ENCODE measurements at places on chromosomes 4 and X.
A peak's percentile ranks its signal among the peaks of the same experiment; 100 is the strongest.

DNA sequence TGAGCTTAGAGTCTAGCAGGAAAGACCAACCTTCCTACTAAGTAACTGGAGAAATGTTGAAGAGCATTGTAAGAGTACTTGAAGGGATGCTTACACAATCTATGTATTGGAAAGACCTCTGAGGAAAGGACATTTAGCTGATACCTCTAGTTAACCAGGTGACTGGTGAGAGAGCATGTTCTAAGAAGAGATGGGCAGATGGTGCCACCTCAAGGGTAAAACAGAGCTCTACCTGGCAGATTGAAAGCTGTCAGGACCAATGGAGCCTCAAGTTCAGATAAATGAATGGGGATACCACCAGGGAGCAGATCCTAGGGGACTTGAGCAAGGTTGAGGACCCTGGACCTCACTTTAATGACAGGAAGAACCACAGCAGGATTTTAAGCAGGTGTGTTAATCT lies 196.4 kb downstream of the QDPR start:
- no peak for DNase-seq
- no peaks in the 10 kb centered on the region for H3K36me3 ChIP-seq
- no peaks in the 10 kb centered on the region for H3K4me1 ChIP-seq
- no peak overlapping the region for H3K27ac ChIP-seq
- peaks cover 4% of the 10 kb centered on the region for H3K27me3 ChIP-seq
- no peak overlapping the region for H3K4me3 ChIP-seq

- no peak for DNase-seq
- H3K27ac ChIP-seq, result no peak overlapping the region
- H3K4me3 ChIP-seq, result no peak overlapping the region
- peaks cover 25% of the 10 kb centered on the region for H3K27me3 ChIP-seq
- H3K36me3 ChIP-seq, result no peaks in the 10 kb centered on the region
- H3K4me1 ChIP-seq, result no peaks in the 10 kb centered on the region
Observed at GRCh38 chr4:184978211-184978610, 40.1 kb upstream of the HELT start.

GRCh38 chr4:114472269-114473032 lies 126.2 kb upstream of the UGT8 start:
- DNase-seq, result no peak
- H3K4me1 ChIP-seq, result no peaks in the 10 kb centered on the region
- no peak overlapping the region for H3K27ac ChIP-seq
- no peaks in the 10 kb centered on the region for H3K36me3 ChIP-seq
- H3K4me3 ChIP-seq, result no peak overlapping the region
- no peaks in the 10 kb centered on the region for H3K27me3 ChIP-seq

DNA sequence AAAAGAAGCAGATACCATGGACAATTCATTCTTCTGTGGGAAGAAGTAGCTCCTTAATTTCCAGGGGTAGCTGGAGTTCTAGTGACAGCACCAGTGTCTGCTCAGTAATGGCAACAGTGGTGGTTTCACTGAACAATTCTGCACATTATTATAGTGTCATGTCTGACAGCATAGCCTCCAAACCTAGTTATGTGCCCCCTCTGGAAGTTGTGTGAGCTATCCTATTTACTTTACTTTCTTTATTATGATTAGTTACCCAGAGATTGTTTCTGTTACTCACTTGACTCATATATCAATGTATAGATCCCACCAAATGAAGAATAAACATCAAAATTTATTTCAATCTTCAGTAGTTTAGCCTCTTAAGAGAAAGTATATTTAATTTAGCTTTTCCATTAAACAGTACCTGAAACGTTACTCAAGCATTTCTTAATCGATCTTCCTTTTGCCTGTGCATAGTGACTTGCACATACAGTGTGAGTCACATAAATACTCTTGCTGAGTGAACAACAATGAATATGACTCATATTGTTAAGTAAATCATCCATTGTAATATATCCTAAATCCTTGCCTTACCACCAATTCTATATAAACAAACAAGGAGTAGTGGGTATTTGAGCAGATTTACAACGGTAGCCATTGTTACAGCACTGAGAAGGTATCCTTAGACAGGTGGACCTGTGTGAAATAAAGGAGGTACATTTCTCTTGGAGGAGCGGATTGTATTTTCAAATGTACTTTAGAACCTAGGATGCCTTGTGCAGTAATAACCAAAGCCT lies 534.7 kb downstream of the ANKRD50 start:
- no peak overlapping the region for H3K27ac ChIP-seq
- no peaks in the 10 kb centered on the region for H3K4me1 ChIP-seq
- no peaks in the 10 kb centered on the region for H3K36me3 ChIP-seq
- no peaks in the 10 kb centered on the region for H3K27me3 ChIP-seq

- H3K4me3 ChIP-seq, result no peak overlapping the region
- H3K4me1 ChIP-seq, result peaks cover 9% of the 10 kb centered on the region
- H3K27me3 ChIP-seq, result no peaks in the 10 kb centered on the region
- H3K36me3 ChIP-seq, result peaks cover 2% of the 10 kb centered on the region
- no peak for DNase-seq
Observed at GRCh38 chr4:153528705-153529485, 62.7 kb downstream of the TMEM131L start.

DNA sequence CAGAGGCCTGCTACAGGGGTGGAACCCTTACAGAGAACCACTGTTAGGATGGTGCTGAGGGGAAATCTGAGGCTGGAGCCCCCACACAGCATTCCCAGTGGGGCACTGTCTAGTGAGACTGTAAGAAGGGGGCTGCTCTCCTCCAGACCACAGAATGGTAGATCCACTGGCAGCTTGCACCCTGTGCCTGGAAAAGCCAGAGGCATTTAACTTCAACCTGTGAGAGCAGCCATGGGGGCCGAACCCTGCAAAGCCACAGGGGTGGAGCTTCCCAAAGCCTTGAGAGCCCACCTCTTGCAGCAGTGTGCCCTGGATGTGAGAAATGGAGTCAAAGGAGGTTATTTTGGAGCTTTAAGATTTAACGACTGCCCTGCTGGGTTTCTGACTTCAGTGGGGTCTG lies 159.4 kb downstream of the BMPR1B start:
- H3K27me3 ChIP-seq, result no peaks in the 10 kb centered on the region
- no peak overlapping the region for H3K4me3 ChIP-seq
- no peak for DNase-seq

DNA sequence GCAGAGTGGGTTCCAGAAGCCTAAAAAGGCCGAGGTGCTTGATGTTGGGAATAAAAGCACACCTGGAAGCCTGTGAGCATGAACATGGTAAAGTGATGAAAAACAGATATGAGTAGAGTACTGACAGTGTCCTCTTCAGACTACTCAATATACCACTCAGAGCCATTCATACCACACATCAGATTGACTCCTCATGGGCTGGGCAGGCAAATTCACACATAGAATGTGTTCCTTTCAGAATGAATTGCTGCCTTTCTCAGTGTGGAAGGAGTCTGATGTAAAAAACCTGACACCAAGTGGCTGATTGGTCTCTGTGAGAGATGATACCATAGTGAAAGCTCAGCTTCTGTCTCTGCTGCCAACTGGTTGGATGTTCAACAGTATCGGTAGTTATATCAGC lies 442.7 kb downstream of the RAPGEF2 start:
- no peak overlapping the region for H3K4me3 ChIP-seq
- no peak for DNase-seq
- no peak overlapping the region for H3K27ac ChIP-seq
- peaks cover 9% of the 10 kb centered on the region for H3K4me1 ChIP-seq
- no peaks in the 10 kb centered on the region for H3K36me3 ChIP-seq

DNA sequence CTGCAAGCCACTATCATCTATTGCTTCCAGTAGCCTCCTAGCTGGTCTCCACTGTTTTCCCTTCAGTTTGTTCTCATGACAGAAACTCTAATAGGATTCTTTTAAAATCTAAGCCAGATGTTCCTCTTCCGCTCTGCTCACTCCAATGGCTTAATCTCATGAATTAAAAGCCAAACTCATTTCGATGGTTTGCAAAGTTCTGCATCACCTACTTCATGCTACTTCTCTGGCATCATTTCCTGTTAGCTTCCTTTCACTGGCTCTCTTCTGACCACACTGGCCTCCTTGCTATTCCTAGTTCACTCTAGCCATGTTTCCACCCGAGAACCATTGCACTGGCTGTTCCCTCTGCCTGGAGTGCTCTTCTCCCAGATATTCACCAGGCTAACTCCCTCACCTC lies 102.0 kb upstream of the LSM6 start:
- no peaks in the 10 kb centered on the region for H3K27me3 ChIP-seq
- H3K4me3 ChIP-seq, result no peak overlapping the region
- H3K27ac ChIP-seq, result no peak overlapping the region
- no peak for DNase-seq
- no peaks in the 10 kb centered on the region for H3K4me1 ChIP-seq

DNA sequence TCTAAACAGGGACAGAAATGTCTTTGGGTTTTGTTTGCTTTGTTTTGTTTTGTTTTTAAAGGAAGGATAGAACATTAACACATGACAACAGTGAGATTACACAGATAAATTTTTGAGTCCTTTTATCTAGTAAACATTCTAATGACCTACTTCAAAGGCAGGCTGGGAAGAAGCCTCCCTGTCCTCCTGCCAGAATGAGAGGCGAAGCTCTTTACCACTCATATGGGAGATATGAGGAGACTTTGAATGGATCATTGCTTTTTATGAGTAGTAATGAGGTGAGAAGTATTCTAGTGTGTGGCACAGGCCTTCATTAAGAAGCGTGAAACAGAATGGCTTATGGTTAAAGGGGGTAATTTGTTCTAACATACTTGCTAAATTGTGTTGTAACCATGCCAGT lies 172.0 kb downstream of the FBXO8 start:
- no peak overlapping the region for H3K4me3 ChIP-seq
- peaks cover 10% of the 10 kb centered on the region for H3K27me3 ChIP-seq
- no peaks in the 10 kb centered on the region for H3K36me3 ChIP-seq
- H3K27ac ChIP-seq, result no peak overlapping the region

GRCh38 chrX:102345916-102346315 lies 93.9 kb downstream of the NXF2B start:
- no peaks in the 10 kb centered on the region for H3K27me3 ChIP-seq
- DNase-seq, result peak; percentile 51
- no peak overlapping the region for H3K4me3 ChIP-seq

DNA sequence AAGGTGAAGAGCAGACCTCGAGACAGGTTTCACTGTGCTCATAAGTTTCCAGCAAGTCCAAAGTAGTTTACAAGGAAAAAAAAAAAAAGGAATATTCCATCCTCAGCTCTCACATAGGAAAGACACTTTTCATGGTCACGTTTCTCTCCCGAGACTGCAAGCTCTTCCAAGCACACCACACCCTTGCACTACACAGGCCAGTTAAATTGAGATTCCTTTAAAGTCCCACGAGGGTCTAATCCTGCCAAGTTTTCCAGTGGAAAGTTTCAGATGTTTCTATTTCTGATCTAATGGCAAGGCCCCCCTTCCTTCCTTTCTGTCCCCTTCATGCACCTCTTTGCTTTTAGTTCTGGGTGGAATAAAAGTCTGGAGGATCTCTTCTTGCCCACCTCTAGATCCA lies 67.9 kb upstream of the PCDH19 start:
- H3K36me3 ChIP-seq, result no peaks in the 10 kb centered on the region
- no peak overlapping the region for H3K27ac ChIP-seq
- no peaks in the 10 kb centered on the region for H3K4me1 ChIP-seq
- no peak overlapping the region for H3K4me3 ChIP-seq

- no peaks in the 10 kb centered on the region for H3K36me3 ChIP-seq
- H3K4me3 ChIP-seq, result no peak overlapping the region
- no peaks in the 10 kb centered on the region for H3K4me1 ChIP-seq
- DNase-seq, result no peak
- no peaks in the 10 kb centered on the region for H3K27me3 ChIP-seq
Observed at GRCh38 chrX:136476501-136476900, 11.2 kb upstream of the BRS3 start.

DNA sequence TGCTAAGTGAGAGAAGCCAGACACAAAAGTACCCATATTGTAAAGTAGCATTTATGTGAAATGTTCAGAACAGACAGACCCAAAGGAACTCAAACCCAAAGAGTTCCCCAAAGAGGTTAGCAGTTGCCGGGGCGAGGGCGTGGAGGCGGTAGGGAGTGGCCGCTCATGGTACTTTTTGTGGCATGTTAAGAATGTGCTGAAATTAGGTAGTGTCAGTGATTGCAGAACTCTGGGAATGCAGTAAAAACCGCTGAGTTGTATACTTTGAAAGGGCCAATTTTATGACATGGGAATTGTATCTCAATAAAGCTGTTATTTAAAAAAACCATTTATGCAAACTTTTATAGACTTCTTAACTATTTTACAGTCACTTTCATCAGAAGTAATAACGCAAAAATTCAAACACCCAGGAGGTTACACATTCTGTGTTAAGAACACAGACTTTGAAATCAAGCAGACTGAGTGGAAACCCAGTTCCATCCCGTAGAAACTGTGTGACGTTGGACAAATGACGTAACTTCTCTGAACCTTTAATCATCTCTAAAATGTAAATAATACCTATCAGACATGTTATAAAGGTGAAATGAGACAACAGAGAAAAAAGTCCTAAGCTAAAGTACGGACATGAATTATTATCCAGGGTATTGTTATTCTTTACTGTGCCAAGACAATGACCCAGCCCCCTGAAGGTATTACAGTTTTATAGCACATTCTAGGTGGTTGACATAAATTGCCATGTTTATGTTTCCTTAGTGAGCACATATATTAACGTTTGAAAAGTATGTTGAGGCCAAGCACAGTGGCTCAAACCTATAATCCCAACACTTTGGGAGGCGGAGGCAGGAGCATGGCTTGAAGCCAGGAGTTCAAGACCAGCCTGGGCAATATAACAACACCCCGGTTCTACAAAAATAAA lies 19.7 kb downstream of the ZFP42 start:
- no peak overlapping the region for H3K4me3 ChIP-seq
- peaks cover 6% of the 10 kb centered on the region for H3K27me3 ChIP-seq
- H3K27ac ChIP-seq, result no peak overlapping the region
- no peaks in the 10 kb centered on the region for H3K36me3 ChIP-seq

DNA sequence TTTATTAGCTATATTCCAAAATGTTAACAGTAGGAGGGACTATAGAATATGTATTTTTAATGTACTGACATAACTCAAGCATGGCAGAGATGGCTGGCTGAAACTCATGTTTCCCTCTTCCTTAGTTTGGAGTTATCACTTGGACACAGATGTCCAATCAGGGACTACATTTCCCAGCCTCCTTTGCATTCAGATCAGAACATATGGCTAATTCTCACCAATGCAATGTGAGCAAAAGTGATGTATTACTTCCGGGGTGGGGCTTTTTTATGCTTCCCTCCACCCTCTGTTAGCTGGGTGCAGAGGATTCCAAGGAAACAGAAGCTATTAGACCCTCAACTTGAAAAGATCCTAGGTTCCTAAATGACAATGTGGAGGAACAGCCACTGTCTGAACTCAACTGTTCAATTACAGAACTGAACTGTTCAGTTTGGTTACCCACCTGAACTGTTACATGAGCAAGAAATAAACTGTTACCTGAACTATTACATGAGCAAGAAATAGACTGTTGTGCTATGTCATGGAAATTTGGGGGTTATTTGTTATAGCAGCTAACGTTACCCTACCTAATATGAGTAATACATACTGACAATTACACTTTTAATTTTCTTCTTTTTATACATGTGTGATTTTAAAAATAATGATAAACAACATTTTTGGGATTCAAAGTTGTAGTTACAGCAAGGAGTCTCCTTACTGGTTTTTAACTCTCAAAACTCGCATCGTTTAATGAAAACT lies 29.6 kb upstream of the ERVMER34-1 start:
- H3K36me3 ChIP-seq, result no peaks in the 10 kb centered on the region
- H3K27me3 ChIP-seq, result no peaks in the 10 kb centered on the region
- no peak for DNase-seq
- no peaks in the 10 kb centered on the region for H3K4me1 ChIP-seq
